ENCODE measurements at places on chromosomes 5 and 9. TPM values are rescaled to one million over a fixed set of nuclear protein-coding genes. Genes with fewer than 3 reads are reported as not detected.

The PCDHGA1 gene
- total RNA-seq, result not detected

The IL33 gene
- total RNA-seq, result not detected

- DNase-seq, result no peak
These were observed 156.4 kb downstream of the GABBR2 start for GRCh38 chr9:98552331-98552730.

DNA sequence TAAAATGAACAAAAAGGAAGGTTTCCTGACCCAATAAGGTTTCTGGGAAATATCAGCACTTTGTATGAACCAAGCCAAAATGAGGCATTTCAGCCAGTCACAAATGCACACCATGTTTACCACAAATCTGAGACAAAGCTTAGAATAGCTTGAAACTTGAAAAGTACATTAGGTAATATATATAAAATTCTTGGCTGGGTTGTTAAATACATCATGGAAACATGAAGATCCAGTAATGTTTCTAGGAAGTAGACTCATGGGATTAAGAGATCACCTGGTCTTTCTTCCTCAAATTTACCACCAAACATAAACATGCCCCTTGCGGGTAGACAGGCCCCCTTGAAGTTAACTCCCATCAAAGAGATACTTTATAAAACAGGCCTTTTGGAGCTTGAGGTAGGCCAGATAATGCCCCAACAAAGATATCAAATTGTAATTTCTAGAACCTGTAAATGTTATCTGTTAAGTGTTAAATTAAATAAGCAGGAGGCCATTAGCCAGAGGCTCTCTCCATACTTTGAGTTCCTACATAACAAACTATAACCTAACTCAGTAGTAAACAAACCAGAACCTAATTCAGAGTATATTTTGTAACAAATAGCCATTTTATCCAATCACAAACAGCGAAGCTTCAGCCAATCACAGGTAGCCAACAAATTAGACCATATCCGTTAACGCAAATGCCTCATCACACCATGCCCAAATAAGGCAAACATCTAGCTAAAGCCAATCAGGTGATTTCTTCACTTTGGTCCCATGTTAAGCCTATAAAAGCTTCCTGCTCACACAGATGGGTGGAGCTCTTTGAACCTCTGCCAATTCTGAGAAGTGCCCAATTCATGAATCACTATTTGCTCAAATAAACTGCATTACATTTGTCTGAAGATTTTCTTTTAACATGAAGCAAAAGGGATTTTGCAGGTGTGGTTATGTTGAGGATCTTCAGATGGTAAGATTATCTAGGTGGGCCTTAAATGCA lies 127.9 kb upstream of the TARS1 start:
- DNase-seq, result no peak

GRCh38 chr9:106775960-106776359 lies 87.0 kb upstream of the ZNF462 start:
- no peak for DNase-seq

DNA sequence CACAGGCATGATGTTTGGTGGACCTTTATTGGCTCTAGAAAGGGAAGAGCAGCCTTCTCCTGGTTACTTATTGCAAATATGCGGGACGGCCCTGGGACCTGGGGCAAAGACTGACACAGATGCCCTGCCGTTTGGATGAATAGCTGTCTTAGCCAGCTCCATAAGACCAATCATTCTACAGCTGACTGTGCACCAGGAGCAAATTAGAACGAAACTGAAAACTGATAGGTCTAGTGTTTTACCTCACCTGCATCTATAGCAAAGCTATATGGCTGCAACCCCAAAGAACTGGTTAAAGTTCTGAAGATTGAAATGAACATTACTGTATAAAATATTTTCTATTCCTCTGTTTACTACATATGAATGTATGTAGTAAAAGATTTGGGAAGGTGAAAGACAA lies 34.2 kb upstream of the BNC2 start:
- no peak for DNase-seq

- DNase-seq, result peak; percentile 23
These were observed 208.6 kb downstream of the EPB41L4A start for GRCh38 chr5:112210430-112211005.

DNA sequence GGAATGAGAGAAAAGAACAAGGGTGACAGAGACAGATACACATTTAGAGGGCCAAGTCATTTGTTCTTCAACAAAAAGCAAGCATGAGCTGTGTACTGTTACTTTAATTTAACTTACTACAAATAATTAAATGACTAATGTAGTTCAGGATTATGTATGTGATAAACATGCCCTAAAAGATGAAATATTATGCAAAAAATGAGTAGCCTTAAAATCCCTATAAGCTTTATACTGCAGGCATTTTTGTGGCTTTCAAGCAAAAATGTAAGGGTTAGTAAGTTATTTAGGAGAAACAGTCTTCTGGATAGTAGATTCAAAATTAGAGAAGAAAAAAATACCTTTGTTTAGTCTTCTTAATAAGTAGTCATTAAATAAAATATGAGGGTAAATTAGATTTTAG lies 431.2 kb downstream of the CSNK1G3 start:
- no peak for DNase-seq

GRCh38 chr9:135410831-135411473 lies 68.6 kb upstream of the PPP1R26 start:
- DNase-seq, result no peak

Data from activated naive CD4-positive, alpha-beta T cell treated with anti-CD3 and anti-CD28 coated beads for 36 hours (primary cell).